ENCODE measurements at places on chromosomes 12 and 14.
A peak's percentile ranks its signal among the peaks of the same experiment; 100 is the strongest.

DNA sequence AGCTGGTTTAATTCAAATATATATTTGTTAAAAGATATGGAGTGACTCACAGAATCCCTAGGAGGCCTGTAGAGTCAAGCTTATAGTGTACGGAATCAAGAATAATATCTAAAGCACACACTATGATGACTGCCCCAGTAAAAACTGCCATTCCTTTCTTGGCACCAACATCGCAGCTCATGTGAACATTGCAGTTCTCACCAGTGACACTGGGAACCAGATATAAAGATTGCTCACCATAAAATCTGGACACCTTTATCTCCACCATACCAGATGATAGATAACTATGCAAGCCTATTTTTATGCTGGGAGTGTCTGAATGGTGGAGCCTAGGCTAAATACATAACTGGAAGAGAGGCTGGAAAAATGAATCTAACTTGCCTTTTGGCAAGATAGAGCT, 463.9 kb upstream of the TBX3 start:
- no peak for DNase-seq

DNA sequence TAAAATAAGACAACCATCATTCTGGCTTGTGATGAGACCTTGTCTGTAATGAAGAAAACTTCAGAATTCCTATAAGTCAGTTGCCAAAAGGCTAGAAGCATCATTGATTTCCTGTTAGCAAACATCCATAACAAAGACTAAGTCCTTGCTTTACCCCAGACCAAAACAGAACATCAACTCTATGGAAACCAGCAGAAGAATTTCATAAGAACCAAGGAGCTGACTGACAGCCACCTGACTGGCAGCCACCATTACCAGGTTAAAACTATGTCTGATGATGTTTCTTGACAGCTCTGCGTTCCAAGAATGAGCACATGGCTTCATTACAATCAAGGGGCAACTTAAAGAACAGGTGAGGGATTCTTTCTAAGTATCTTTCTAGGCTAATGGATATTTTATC, 29.3 kb downstream of the HECTD4 start:
- DNase-seq, result no peak

DNA sequence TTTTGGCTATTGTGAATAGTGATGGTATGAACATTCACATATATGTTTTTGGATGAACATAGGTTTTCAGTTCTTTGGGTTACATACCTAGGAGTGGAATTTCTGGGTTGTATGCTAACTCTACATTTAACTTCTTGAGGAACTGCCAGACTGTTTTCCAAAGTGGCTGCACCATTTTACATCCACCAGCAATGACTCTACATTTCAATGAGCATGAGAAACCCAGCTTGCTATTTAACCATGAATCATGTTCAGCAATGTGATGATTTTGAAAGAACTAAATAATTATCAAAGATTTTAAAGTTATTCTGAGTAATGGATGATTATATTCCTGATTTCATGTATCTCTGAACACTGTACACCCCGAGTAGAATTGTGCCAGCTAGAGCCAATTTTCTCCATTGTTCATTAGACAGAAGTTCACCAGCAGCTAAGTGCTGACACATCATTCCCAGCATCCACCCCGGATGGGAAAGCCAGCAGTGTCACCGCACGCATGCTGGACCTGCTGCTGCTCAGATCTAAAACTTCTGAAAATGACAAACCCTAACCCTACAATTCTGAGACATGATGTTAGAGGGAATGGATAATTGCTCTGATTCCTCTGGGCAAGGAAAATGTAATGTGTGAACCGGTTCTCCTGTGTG, 13.3 kb upstream of the ANAPC5 start:
- no peak for DNase-seq

GRCh38 chr12:131991816-131992430, 42.2 kb downstream of the EP400 start:
- no peak for DNase-seq

DNA sequence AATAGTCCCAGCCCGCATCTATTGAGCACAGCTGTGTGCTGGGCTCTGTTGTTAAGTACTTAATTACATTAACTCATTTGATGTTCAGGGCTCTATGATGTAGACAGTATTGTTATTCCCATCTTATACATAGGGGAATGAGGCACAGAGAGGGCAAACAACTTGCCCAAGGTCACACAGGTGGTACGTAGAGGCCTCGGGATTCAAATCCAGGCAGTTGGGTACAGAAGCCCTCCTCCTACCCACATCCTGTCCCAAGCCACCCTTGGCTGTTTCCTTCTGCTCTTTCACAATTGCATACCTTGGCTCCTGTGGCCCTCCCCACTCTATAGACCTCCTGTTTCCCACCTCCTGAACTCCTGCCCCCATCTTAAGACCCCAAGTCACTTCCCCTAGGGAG, 10.0 kb upstream of the GPR68 start:
- no peak for DNase-seq

DNA sequence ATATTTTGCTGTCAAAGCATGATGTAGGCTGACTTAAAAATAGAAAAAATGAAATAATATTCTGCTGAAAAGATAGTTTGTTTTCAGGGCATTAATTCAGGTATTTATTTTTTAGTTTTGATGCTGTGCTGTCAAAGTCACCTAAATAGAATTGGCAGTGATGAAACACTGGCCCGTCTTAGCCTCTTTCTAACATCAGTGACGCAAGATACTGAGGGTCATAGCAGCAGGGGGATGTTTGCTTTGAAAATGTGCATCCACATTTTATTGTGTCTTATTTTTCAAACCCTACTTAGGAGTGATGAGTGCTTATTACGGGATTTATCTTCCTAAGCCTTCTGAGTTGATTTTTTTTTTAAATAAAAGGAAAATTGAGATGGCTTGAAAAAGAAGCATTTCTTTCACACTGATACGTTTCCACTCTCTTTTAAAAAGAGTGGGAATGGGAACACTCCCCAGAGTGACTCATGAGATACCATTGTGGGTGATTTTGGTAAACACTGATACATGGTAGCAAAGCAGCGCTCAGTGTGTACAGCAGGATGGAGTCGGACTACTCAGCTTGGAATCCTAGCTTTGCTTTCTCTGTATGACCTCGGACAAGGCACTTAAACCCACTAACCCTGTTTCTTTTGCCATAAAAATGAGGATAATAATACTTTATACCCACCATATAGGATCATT, 290.8 kb downstream of the ERC1 start:
- DNase-seq, result no peak

DNA sequence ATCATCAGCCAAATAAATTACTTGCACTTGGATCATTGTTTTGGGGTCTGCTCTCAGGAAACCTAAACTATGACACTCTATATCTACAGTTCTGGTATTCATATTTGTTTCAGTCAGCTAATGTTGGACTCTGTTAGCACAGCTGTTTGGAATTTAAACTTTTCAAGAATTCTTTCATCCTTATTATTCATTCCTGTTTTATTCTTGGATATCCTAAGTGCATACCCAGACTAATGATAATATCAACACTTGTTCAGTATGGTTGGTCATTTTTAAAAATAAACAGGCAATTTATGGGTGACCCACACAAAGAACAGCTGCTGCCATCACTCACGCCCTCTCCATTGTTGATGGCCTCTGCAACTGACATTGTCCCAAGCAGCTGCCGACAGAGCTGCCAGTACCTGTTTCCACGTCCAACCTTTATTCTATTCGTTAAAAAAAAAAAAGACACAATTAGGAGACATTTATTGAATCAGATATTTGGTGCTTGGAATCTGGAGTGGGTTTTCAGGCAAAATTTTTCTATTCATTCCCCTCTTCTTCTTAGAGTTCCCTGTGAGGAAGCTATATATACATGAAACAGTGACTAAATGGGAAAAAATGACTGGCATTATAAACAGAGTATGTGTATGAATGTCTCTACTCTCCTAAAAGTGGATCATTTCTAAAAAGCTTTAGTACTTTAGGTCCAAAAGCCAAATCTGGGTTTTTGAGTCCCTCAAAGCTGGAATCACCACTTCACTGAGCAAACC, 252.1 kb upstream of the NAV3 start:
- no peak for DNase-seq

GRCh38 chr12:41531147-41531829, 343.2 kb downstream of the PDZRN4 start:
- peak; percentile 66 for DNase-seq

DNA sequence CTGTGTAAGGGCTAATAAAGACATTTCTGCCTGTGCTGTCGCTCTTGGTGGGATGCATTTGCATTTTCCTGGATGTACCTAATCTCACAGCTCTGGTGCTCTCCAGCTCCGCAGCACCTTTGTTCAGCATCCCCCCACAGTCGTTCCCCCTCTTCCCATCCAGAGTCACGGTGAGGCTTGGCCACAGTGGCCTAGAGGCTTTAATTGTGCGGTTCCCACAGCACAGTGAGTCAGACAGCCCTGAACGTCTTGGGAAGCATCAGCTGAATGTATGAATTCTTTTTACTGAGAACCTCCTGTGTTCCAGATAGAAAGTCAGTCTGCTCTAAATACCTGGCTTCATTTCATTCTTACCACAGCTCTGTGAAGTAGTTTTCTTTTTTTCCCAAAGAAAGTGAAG, 28.7 kb downstream of the MLXIP start:
- DNase-seq, result no peak

DNA sequence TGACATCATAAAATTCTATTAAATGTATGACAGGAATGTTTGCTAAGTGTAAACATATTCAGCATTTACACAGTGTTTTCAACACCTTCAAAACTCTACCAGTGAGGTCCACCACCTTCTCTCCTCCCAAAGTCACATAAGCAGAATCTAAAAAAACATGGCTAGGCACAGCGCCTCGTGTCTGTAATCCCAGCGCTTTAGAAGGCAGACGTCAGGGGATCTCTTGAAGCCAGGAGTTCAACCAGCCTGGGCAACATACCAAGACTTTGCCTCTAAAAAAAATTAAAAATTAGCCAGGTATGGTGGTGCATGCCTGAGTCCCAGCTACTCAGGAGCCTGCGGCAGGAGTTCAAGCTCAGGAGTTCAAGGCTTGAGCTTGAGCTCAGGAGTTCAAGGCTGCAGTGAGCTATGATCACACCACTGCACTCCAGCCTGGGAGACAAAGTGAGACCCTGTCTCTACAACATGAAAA, 30.0 kb downstream of the NUMB start:
- DNase-seq, result no peak

DNA sequence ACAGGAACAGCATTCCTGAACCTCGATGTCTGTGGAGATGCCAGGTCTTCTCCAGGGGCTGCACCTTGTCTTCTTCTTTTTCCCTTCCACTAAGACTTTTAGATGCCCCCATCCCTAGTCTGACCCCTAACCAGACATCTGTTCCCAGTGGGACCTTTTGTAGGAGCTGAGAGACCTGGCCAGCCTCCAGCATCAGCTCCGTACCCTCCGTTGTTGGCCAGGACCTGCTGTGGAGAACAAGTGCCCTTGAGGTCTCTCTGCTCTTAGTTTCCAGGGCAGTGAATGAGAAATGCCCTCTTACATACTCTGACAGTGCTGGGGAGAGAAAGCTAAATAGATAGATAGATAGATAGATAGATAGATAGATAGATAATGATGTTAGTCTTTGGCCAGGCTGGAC, 16.8 kb upstream of the SDR39U1 start:
- no peak for DNase-seq

- no peak for DNase-seq
These were observed 159.5 kb downstream of the BRMS1L start for GRCh38 chr14:35985474-35986218.

DNA sequence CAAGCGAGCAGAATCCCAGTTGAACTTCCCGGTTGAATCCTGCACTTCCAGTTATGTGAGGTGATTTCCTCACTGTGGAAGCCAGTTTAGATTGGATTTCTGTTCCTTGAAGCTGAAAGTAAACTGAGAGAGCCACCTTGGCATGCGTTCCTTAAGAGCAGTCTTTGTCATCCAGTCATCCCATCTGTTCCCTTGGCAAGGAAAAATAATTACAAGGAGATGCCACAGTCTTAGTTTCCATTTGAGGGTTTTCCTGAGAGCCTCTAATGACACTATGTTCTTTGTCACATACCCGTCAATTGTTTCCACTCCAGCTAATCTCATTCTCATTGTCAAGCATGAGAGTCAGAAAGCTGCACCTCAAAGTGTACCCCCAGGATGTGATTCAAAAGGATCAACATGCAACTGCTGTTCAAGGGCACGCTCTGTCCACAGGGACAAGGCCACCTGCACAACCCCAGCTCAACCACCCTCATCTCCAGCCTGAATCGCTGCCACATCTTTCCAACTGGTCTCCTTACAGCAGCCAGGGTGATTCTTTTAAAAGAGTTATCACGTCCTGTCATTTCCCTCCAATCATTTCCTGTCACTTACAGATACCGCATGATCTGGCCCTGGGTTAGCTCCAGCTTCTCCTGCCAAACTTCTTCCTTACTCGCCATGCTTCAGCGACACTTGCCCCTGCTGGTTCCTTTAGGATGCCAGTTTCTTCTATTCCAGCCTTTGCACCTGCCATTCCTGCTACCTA, 18.0 kb upstream of the TCP11L2 start:
- DNase-seq, result no peak

DNA sequence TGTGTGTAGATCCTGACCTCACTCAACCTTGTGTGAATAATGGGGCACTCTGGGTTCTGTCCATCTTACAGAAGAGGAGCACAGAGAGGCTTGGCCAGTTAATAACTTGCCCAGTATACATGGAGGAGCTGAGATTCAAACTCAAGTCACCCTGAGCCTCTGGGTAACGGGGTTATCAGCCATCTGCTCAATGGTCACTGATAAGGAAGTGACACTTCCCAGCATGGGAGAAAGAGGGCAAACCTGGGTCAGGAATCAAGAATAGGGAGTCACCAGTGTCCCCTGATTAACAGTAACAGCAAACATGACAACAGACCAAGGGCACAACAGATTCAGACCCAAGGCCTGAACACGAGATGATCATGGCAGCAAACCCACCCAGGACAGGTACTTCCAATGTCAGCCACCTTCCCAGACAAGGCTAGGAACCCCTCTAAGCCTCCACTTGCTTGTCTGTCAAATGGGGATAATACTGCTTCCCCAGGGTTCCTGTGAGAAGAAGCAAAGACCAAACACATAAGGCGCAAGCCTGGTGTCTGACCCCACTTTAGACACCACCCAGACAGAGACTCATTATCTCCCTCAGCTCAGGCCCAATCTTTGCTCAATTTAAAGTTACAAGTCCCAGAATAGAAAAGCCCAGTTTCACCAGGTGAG, 3.6 kb downstream of the CCDC85C start:
- DNase-seq, result no peak

GRCh38 chr12:59808317-59808910, 212.6 kb downstream of the SLC16A7 start:
- no peak for DNase-seq

DNA sequence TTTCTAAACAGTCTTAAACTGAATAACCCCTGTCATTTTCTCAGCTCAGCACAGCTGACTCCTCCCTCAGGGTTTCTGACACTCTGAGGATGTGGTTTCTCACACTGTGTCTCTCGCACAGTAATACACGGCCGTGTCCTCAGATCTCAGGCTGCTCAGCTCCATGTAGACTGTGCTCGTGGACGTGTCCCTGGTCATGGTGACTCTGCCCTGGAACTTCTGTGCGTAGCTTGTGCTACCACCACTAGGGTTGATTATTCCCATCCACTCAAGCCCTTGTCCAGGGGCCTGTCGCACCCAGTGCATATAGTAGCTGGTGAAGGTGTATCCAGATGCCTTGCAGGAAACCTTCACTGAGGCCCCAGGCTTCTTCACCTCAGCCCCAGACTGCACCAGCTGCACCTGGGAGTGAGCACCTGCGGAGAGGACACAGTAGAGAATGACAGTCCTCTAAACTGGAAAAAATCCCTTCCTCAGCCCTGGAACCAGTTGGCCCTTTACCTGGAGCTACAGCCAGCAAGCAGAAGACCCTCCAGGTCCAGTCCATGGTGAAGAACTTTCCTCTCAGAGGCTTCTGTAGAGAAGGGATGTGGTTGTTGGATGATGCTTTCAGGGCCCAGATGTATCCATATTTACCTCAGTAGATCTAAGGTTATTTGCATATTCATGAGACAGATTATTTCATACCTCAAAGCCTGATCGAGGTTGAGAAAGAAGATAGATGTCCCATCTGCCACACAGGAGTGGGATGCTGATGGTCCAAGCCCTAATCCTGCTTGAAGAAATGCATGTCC, 984.8 kb downstream of the TMEM121 start:
- no peak for DNase-seq
